ENCODE measurements at places on chromosomes 3 and 15.

- no peak for DNase-seq
Observed at GRCh38 chr3:182500289-182500688, 293.0 kb upstream of the ATP11B start.

DNA sequence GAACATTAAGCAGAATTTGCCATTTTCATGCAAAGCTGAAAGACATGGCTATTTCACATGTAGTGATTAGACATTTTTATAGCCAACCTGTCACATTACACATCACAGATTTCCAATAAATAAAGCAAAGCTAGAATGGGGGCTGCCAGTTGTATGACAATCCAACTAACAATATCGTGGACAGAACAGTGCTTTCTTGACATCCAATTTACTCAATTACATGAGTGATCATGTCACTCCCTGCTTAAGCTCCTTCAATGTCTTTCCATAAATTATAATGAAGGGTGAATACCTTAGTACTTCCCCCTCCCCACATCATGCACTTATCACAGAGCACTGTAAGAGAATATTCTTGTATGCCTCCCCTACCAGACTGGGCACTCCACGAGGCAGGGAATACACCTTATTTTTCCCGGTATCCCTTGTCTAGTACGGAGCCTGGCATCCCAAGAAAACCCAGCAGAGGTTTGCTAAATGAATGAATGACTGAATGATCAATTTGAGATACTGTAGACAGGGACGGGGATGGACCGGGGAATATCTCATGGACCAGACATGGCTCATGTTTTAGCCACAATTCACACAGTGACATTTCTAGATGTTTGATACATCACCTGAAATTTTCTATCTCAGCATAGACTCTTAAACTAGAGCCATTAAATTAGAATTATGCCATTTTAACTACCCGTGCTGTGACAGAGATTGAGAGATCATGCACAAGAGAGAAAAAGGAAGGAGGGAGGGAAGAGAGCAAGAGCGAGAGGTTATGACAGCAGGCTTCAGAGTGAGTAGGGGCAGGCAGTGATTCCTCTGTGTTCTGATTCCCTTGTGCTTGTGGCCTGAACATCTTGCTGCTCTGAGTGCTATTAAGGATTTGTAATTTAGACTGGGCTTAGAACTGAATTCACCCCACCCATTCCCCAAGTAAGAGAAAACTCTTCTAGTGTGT is 77.7 kb downstream of the EPHB1 start:
- no peak for DNase-seq

DNA sequence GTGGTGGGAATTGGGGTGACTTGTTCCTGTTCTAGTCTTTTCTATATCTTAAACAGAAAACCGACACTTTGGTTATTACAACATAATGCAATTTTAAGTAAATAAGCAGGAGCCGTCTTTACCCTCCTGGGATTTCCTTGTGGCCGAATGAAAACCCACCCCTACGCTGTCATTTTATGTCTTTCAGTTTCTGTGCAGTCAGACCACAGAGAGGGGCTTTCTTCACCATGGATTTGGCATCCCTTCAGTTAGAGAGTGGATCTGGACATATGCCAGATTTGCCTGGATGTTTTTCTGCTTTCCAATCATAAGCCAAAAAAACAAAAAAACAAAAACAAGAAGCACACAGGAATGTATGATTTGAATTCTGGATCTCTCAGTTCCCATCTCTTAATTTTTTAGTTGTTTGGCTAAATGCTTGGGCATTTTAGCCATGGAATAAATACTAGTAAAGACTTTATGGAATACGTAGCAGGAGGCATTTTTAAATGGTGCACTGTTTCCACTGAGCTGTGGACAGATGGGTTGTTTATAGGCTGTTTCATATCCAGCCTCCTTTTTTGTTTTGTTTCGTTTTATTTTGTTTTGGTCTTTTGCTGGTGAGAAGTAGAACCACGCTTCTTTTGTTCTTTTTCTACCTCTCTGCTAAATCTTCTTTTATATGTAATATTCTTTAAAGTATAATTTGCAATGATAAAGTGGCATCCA is 272.9 kb downstream of the FEZF2 start:
- no peak for DNase-seq

GRCh38 chr3:177224414-177224813 is 27.1 kb upstream of the TBL1XR1 start:
- no peak for DNase-seq

- no peak for DNase-seq
Observed at GRCh38 chr3:186432944-186433732, 71.1 kb upstream of the DGKG start.

DNA sequence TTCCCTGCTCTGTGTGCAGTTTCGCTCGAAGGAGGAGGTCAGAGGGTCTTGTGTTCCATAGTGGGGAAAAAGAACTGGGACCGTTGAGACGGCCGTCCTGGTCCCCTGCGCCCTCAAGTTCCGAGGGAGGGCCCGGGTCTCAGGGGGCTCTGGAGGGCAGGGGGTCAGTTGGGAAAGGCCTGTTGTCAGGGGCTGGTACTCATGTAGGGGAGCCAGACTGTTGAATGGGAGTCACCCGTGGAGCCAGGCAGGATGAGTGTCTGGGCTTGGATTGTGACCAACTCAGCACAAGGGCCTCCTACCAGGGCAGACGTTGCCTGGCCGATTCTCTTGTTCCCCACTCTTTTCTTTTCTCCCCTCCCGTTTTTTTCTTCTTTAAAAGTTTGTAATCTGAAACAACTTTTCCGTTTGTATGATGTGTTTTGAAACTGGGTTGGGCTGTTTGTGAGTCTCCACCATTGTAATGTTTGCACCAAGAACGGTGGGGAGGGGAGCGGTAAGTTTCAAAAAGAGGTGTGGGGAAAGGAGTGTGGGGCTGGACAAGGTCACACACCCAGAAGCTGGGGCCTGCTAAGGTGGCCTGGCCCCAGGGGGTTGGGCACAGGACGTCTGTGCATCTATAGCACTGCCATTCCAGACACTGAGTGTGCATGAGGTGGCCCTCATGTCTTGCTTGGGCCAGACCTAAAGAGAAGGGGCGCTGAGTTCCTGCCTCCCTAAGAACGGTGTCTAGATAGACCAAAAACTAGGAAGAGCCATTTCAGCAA is 1.1 kb downstream of the CMTM7 start:
- peak; percentile 56 for DNase-seq

- no peak for DNase-seq
Observed at GRCh38 chr15:38672814-38673670, 108.4 kb upstream of the RASGRP1 start.

- no peak for DNase-seq
Observed at GRCh38 chr15:101206176-101206591, 45.7 kb downstream of the CHSY1 start.

DNA sequence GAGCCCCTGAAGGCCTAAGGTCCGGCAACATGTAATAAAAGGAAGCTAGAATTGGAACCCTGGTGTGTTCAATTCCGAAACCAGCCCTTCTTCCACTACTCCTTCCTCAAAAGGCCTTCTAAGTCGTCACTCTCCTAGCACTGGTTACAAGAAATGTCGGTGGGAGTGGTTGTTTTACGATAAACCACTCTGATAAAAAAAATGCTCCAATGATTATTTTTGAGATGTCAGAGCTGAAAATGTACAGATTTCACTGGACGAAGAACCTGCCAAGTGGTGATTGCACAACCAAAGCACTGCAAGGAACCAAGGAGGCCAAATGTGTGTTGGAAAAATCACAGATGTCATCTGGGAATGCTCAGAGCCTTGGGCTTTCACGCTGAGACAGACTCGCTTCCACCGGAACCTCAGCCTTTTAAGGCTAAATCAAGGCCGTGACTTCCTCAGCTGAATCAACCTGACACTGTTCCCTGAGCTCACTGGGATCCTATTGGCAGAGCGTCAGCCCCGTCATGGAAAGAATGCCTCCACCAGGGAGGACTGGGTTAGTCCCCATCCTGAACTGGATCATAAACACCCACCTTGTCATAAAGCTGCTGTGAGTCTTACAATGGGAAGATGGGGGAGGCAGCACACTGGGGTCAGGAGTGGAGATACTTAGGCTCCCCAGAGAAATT is 108.1 kb upstream of the THBS1 start:
- DNase-seq = peak; percentile 73

DNA sequence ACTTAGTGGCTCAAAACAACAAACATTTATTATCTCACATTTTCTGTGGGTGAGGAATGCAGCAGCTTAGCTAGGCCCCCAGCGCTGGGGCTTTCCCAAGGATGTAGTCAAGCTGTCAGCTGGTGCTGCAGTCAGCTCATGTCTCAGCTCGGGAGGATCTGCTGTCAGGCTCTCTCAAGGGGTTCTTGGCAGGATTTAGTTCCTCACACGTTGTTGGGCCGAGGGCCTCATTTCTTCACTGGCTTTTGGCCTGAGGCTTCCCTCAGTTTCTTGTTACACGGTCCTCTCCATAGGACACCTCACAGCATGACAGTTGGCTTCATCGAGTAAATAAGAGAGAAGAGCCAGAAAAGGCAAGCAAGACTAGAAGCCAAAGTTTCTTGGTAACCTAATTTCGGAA is 13.7 kb upstream of the U2SURP start:
- peak; percentile 16 for DNase-seq
